Urothelium cell line (cell line): ENCODE measurements at places on chromosomes 7 and 10.

DNA sequence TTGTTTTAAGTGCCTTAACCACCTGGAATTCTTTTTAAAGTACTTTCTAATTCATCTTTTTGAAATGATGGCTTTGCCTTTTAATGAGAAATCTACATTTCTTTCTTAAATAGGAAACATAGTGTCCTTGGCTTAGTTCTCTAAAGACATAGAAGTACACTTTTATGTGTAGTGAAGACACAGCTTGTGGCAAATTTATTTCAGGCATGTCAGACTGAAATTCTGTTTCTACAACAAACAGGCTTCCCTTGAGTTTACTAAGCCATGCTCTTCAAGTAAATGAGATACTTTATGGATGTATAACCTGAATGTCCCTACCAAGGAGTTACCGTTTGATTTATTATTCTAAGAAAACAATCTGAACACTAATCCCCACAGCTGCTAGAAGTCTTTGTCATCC lies 136.9 kb upstream of the MAGI2 start:
- no peak for DNase-seq

GRCh38 chr7:159039716-159040115 lies 105.0 kb downstream of the VIPR2 start:
- no peak for DNase-seq

DNA sequence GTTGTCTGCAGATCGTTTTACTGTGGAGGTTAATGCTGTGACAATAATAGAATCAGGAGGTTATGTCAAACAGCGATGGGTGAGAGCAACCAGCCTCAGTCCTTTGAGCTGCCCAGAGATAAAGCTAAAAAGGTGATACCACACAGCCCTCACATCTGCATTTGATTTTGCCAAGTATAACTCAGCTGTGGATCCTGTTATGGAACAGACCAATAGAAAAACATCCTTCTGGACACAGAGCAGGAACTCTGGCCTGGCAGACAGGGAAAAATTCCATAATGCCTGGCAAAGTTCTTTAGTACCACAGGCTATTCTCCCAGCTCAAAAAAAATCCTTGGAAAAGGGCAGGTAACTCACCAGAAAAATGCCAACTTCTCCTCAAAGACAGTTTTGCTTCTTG lies 87.1 kb upstream of the PDLIM1 start:
- DNase-seq = no peak

- peak; percentile 36 for DNase-seq
Measured at GRCh38 chr7:134470864-134471263, 12.0 kb upstream of the AKR1B1 start.

DNA sequence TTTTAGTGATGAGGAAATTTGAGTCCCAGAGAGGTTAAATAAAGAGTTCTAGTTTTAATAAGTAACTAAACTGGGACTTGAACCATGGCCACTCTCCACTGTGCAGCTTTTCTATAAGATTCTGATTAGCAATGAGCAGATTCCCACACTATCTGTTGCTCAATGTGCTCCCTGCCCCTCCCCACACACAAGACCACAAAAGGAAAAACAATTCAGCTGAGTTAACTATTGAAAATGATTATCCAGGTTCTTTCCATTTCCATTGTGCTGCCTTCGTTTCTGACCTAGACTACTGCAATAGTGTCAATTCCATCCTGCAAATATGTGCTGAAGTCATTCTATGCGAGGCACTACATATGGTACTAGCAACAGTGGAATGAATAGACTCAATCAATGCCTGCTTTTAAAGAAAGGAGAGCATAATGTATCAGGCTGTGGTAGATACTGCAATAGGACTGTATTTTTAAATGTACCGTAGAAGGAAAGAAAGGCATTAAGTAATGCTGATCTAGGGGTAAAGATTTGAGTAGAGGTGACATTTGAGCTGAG lies 97.0 kb downstream of the SEMA3C start:
- DNase-seq = no peak
